ENCODE measurements at places on chromosomes 2 and 18. TPM values are rescaled to one million over a fixed set of nuclear protein-coding genes. Genes with fewer than 3 reads are reported as not detected.

PTPRN gene
- total RNA-seq = not detected

CD8B gene
- 483 TPM for total RNA-seq

DUSP19 gene
- total RNA-seq = 1.8 TPM

DYSF gene
- total RNA-seq = 6.7 TPM

IL1F10 gene
- total RNA-seq = not detected

CHMP1B gene
- 35.1 TPM for total RNA-seq

CGREF1 gene
- total RNA-seq = 1.6 TPM

STPG4 gene
- 0.19 TPM for total RNA-seq

IL36G gene
- not detected for total RNA-seq

HOXD1 gene
- not detected for total RNA-seq

CCBE1 gene
- not detected for total RNA-seq

PAX8 gene
- 2.5 TPM for total RNA-seq

ANKRD30B gene
- total RNA-seq = not detected

DNA sequence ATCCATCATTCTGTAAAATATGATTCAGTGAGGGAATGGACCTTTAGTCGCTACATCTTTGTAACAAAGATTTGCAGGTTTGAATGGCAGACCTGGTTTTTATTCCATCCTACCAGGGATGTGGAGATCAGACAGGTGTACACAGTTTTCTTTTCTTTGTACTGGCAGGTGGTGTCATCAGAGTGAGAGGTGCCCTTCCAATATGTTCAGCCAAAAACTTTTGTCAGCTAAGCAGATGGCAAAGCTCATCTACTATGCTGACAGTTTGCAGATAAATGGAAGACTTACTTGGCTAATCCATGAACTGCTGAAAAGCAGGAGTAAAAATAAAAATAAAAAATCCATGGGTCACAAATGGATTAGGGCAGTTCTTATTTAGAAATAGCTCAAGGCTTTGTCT is 185.5 kb upstream of the DOK6 start:
- no peak for DNase-seq

DNA sequence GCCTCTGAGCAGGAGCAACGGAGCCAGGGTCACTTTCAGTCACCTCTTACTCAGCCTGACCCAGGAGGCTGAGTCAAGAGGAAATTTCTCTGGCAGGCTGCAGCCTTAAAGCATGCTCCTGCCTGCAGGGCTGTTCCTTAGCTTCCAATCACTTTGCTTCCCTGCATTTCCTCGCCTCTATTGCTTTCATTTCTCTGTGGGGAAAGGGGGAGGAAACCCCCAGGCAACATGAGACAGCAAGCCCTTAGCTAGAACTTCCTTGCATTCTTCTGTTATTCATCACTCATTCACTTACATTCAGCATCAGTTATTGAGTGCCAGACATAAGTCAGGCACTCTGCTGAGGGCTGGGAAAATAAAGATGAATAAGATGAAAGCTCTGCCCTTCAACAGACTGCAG is 13.0 kb downstream of the XDH start:
- DNase-seq = no peak

- DNase-seq = no peak
Observed at GRCh38 chr2:229861431-229861830, 60.4 kb downstream of the TRIP12 start.

- DNase-seq = no peak
Observed at GRCh38 chr18:63083020-63083531, 236.5 kb downstream of the BCL2 start.

- no peak for DNase-seq
Observed at GRCh38 chr2:108825254-108825653, 38.7 kb downstream of the CCDC138 start.

DNA sequence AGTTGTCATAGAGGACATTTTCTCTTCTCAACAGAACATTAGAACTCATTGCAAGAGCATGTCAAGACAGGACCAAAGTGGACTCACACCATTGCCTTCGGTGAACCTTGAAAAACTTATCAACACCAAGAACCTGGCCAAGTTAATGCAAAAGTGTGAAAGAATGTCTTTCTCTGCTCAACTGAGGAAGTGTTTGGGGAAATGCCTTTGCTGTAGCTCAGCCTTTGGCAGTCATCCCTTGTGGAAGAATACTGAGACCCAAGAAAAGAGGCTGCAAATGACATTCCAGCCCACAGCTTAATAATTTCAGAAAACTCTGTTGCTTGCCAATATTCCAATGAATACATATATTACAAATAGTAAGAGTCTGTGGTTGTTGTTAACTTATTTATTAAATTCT is 728.8 kb upstream of the PIK3C3 start:
- no peak for DNase-seq

GRCh38 chr18:47595831-47596501 is 334.5 kb downstream of the SMAD2 start:
- peak; percentile 31 for DNase-seq

- DNase-seq = no peak
Observed at GRCh38 chr2:36392571-36393255, 37.1 kb downstream of the CRIM1 start.

DNA sequence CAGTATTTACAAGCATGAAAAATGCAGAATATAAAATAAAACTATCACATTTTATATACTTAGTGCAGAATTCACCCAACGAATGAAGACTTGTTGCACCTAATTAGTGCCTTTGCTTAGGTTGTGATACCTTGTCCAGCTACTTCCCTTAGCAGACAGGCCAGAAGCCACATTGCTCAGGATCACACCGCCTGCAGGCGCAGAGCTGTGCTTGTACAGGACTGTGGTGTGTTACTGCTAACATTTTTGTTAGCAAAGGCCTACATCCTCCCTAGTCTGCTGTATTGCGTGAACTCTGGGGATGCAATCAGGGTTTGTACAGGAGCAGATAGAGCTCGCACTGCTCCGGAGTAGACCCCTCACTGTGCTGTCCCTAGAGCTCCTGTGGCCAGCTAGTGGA is 336.9 kb downstream of the CBLN2 start:
- no peak for DNase-seq

DNA sequence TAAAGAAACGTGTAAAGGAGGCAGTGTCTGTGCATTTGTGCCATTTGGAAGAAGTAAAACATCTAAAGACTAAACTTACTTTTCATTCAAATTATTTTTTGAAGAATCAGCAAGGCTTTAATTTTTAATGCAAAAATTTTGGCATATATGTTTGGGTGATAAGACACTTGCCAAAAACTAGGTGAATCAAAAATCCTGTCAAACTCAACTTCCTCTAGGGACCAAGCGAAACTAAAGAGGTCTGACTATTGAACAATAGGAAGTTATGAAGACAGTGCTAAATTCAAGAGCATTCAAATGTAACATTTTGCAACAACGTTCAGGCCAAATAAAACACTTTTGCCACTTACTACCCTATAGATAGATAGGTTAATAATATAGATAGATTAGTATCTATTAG is 306.1 kb downstream of the NOL4 start:
- DNase-seq = no peak

- no peak for DNase-seq
Observed at GRCh38 chr18:9861157-9861556, 24.6 kb upstream of the TXNDC2 start.

- DNase-seq = no peak
Observed at GRCh38 chr2:128172191-128172590, 81.2 kb downstream of the UGGT1 start.

- no peak for DNase-seq
Observed at GRCh38 chr2:98020516-98020915, 24.8 kb upstream of the TMEM131 start.

DNA sequence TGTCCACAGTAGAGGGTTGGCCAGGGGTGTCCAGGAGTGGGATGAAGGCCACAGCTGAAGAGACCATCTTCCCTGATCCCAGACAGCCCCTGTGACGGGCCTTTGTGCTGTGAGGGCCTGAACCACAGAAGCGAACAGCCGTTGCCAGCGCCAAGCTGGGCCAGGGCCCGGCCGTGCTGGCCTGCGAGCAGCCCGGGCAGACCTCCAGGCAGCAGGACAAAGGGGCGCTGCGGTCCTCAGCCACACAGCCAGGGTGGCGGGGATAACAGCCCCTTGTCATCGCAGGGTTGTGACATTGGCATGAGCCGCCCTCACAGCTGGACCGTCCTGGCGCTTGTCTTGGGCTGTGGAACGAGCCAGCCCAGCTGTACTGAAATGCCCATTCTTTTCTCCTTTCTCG is 161.1 kb downstream of the FAM210A start:
- DNase-seq = no peak

GRCh38 chr2:28045676-28046351 is 155.3 kb downstream of the BABAM2 start:
- DNase-seq = no peak

DNA sequence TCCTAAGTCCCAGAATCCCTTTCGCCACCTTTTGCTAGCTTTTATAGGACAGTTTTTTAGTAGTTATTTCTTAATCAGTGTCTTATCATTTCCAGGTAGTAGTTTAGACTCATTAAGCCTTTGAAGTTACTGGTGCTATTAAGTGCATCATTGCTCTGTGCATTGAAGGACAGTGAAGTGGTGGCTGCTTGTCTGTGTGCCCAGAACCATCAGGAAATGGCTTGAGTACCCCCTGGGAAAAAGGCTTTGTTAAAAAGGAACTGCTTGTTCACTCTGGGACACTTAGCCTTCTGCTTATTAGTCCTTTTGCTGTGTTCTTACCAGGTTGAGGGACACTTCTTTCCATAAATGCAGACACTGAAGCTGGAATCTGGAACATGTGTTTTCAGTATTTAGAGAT is 30.0 kb downstream of the DTNA start:
- no peak for DNase-seq

Measured in activated naive CD8-positive, alpha-beta T cell treated with anti-CD3 and anti-CD28 coated beads, Interleukin-2, amount 10 ng/mL, durations not matched to agents 7 days and 5 days (primary cell).